ENCODE measurements at places on chromosomes 5 and 9.

GRCh38 chr5:123207852-123208251 lies 118.8 kb downstream of the PRDM6 start:
- no peak for DNase-seq

GRCh38 chr5:84863020-84863419 lies 478.3 kb upstream of the EDIL3 start:
- DNase-seq, result no peak

DNA sequence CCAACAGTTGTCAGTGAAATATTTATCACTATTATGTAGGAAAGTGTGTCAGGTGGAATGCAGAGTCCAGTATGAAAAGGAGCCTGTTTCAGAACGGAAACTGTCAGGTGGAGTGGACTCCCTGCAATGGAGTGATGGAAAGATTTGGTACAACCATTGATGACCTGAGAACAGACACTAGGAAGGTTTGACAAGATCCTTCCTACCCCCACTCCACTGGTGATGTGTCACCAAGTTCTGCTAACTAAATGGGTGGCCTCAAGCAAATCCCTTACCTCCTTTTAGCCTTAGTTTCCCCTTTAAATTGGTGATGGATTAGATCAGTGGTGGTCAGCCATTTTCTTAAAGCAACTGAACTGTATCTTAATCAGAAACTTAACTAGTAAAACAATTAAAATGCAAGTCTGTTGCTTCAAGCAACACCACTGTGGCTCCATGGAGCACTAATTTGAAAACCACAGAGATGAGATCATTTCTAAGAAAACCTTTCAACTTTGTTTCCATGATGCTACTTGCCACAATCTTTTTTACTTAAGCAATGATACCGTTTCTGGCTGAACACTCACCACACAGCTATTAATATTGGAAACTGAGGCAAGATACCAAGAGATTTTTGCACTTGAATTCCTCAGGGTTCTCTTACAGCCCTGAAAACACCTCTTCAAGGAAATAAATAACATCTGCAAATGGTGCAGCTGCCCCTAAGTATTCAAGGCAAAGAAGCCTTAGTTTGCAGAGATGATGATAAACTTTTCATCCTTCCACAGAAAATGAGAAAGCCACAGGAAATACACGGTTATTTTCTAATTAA lies 140.6 kb downstream of the ERCC6L2 start:
- no peak for DNase-seq

DNA sequence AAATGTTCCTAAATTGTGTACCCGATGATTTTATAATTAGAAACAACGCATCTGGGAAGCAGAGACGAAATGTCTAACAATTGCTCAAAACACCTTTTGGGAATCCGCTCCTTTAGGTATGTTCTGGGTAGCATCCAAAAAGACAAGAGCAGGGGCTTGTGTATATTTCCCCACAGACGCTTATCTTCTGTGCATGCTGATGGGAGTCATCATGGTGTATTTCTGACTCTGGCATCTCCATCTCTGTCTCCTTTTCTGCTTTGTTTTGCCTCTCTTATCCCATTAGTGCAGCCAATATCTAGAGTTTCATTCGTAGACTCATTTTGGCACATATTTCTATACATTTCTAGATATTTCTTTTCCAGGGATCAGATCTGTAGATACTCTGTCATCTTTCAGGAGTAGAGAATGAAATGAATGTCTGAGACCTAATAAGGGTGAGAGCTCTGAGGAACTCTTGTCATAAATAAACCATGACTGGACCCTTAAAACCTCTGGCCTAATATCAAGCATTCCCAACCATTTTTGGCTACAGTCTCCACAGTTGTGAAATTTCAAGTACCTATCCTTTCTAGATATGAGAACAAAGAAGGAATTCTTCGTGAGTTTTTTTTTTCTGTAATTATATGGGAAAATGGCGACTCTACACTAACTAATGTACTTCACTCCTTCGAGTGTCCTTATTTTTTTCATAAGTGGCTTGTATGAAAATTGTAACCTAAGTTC lies 508.2 kb downstream of the ACTL7B start:
- DNase-seq, result no peak

DNA sequence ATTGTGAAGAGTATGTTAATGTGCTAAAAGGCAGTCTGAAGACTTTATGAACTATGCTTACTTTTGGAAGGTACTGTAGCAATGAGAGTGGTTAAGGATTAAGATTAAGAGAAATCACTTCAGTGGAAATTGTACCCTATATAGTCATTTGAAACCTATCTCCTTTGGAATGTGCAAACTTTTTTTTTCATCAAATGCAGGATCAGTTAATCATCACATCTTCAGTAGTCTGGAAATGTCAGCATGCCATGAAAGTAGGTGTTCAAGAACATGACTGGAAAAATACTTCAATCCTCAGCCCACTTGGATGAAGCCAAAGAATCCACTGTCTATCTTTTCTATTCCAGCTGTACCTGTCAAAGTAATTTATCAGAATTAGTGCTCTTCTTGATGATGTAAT lies 157.8 kb upstream of the TMEM161B start:
- DNase-seq, result no peak

GRCh38 chr5:93723005-93723404 lies 18.4 kb downstream of the POU5F2 start:
- no peak for DNase-seq

Measured in brain microvascular endothelial cell (primary cell).